Activated T-helper 1 cell treated with anti-CD3 and anti-CD28 coated beads, Interleukin-12 subunit alpha, Interleukin-12 subunit beta, Interleukin-2, Interleukin-4 antibody, amounts not matched to agents 30 ng/mL and 10 ng/mL and 1 ng/mL, durations not matched to agents 14 hours and 24 hours and 36 hours (primary cell): ENCODE measurements at places on chromosomes 3 and 15.

DNA sequence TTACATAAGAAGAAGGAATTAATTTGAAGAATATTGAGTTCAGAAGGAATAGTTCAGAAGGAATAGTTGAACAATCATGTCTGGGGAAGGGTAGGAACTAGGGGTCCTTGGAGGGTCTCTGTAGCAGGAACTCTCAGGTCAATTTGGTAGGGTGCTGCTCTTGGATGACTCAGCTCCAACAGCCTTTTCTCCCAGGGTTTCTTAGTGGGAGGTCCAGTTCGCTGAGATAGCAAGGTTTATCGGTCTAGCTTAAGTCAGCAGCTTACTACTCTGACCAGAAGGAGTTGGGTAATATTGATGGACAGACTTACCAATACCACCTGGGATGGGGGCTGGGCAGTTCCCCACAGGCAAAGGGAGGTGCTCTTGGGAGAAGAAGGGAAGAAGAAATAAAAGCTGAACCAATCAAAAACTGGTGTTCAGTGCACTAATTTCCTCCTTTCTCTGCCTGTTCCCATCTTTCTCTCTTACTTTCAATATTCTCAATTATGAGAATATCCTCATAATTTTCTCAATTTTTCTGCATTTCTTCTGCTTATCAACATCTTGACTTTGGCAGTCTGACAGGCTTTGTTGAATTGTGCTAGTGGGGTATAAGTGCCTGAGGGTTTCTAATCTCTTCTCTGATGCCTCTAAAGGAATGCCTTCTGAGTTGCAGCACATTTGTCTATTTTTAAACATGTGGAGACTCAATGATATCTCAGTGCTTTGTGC is 14.4 kb upstream of the MITF start:
- no peaks in the 10 kb centered on the region for H3K36me3 ChIP-seq
- H3K4me3 ChIP-seq = no peak overlapping the region
- H3K27me3 ChIP-seq = peaks cover 7% of the 10 kb centered on the region
- H3K4me1 ChIP-seq = no peaks in the 10 kb centered on the region
- no peak for DNase-seq

- no peaks in the 10 kb centered on the region for H3K36me3 ChIP-seq
- no peak overlapping the region for H3K27ac ChIP-seq
- H3K4me1 ChIP-seq = peaks cover 8% of the 10 kb centered on the region
- H3K27me3 ChIP-seq = peaks cover 51% of the 10 kb centered on the region
- no peak overlapping the region for H3K4me3 ChIP-seq
- no peak for DNase-seq
Measured at GRCh38 chr15:76330080-76330680, 6.4 kb upstream of the ISL2 start.

DNA sequence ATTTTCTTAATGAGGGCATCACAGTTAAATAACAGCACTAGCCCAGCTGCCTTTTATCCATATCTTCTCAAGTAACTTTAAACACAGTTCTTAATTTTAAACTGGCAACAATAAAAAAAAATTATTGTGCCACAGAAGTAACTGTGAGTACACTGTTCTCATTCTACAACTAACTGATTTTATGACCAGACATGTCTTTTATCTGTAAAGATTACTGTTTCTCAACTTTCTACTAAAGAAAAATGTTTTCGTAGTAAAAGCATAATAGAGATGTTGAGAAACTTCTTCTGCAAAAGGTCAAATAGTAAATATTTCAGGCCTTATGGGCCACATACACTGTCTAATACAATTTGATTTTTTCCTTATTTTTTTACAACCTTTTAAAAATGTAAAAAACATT is 32.0 kb downstream of the PLOD2 start:
- H3K4me1 ChIP-seq = no peaks in the 10 kb centered on the region
- no peak for DNase-seq
- H3K27ac ChIP-seq = no peak overlapping the region
- H3K27me3 ChIP-seq = no peaks in the 10 kb centered on the region
- H3K36me3 ChIP-seq = no peaks in the 10 kb centered on the region
- H3K4me3 ChIP-seq = no peak overlapping the region

GRCh38 chr3:39180183-39180545 is 12.2 kb downstream of the XIRP1 start:
- peak overlapping the region; percentile 84 for H3K4me3 ChIP-seq
- H3K27ac ChIP-seq = peak overlapping the region; percentile 79
- H3K4me1 ChIP-seq = peaks cover 53% of the 10 kb centered on the region
- no peak for DNase-seq
- H3K27me3 ChIP-seq = no peaks in the 10 kb centered on the region
- peaks cover 1% of the 10 kb centered on the region for H3K36me3 ChIP-seq

DNA sequence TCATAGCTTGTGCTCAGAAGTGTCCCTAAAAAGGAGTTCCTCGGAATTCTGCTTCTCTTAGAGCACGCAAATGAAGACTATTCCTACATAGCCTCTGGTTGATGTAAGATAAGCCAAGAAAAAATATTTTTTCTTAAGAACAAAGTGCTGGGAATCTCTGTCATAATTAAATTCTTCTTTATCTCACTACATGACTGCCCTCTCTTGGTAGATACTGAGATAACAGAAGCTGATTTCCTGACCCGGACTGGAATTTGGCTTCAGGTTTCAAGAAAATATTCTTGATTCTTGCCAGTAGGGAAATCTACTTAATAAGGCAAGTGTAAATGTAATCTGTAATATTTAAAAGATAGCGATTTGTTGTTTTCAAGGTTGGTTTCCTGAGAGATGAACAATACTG is 31.3 kb upstream of the SETMAR start:
- DNase-seq = no peak
- no peak overlapping the region for H3K27ac ChIP-seq
- peaks cover 10% of the 10 kb centered on the region for H3K27me3 ChIP-seq
- H3K36me3 ChIP-seq = no peaks in the 10 kb centered on the region
- H3K4me3 ChIP-seq = no peak overlapping the region

- no peak for DNase-seq
- H3K4me3 ChIP-seq = no peak overlapping the region
- H3K36me3 ChIP-seq = peaks cover 1% of the 10 kb centered on the region
- no peak overlapping the region for H3K27ac ChIP-seq
- H3K4me1 ChIP-seq = no peaks in the 10 kb centered on the region
Measured at GRCh38 chr15:73161546-73161945, 109.3 kb downstream of the NEO1 start.

DNA sequence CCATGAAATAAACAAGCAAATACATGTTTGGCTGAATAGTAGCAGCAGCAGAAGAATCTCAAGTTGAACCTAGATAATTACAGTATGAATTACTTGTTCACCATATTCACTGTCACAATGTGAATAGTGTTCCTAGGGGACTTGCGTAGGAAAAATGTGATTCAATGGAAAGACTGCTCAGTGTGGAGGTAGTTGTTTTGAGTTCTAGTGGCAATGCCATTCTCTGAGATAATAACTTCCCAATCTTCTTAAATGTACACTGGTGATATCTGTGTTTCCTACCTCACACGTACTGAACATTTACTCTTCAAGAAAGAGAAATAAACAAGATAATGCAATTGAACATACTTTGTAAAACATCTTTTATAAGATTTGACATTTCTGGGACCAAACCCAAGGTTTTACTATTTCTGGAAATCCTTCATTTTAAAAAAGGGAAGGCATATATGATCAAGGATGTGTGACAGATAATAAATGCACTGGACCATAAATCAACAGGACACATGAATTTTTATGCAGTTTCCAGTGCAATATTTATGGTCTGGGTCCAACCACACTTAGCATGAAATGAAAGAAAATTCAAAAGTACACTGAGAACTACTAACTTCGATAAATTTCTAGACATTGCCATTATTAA is 598.3 kb upstream of the ZNF385D start:
- no peak overlapping the region for H3K4me3 ChIP-seq
- no peaks in the 10 kb centered on the region for H3K27me3 ChIP-seq
- H3K36me3 ChIP-seq = no peaks in the 10 kb centered on the region
- H3K4me1 ChIP-seq = no peaks in the 10 kb centered on the region
- DNase-seq = no peak
